ENCODE measurements at places on chromosomes 12 and 14.

- DNase-seq = no peak
These were observed 105.4 kb downstream of the FUT8 start for GRCh38 chr14:65517635-65518542.

GRCh38 chr12:58176296-58176869 is 235.0 kb downstream of the ATP23 start:
- DNase-seq = no peak

DNA sequence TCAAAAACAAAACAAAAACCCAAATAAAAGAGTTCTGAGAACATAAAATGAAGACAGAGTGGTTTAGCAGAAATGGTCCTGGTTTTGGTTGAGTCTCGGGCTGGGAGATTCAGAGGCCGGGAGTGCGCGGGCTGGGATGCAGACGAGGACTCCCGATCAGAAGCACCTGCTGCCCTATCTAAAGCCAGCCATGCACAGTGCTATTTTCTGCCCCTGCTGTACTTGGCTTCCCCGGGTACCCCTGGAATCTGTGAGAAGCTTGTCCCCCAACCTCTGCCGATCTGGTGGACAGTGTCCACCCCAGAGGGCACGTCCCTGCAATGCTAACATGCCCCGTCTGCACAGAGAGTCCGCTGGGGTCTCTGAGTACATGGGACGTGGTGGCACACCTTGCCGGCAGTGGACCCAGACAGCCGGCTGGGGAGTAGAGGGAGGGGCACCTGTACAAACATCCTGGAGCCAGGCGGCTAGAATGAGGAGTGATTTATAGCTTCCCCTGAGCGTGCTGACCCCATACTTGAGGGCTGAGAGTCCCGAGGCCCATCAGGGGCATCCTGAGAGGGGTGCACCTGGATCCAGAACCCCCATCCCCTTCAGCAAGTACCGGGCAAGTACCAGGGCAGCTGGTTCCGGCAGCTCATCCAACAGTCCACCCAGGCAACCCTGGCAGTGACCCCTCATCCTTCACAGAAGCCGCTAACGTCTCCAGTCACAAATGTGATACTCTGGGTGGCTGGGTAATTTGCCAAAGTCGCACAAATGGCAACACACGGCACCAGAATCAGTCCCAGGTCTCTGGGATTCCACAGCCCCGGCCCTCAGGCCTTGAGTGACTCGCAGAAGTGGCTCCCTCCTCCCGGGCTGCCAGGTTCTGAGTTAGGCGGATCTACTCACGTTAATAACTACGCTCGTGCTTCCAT is 37.1 kb downstream of the CHGA start:
- DNase-seq = no peak

DNA sequence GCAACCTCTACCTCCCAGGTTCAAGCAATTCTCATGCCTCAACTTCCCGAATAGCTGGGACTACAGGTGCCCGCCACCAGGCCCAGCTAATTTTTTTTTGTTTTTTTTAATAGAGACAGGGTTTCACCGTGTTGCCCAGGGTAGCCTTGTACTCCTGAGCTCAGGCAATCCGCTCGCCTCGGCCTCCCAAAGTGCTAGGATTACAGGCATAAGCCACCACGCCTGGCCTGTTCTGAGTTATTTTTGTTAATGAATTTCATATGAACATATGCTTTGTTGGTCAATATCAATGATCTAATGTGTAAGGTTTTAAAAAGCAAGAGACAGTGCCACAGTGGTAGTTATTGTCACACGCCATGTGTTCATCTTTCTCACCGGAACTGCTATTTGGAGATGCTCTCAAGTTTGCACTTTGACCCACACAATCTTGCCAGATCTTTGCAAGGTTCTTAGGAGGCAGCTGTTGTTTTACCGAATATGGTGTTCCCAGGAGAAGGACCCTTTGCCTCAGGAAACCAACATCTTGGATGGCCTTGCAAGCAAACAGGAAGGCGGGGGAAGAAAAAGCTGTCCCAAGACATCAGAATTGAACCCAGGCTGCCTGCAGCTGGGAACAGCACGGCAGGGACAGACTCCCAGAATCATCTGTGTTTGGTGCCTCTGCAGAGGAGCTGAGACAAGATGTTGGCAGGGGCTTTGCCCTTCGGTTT is 30.0 kb downstream of the GALNT16 start:
- no peak for DNase-seq

- DNase-seq = no peak
These were observed 6.8 kb upstream of the LHX5 start for GRCh38 chr12:113478351-113479011.

DNA sequence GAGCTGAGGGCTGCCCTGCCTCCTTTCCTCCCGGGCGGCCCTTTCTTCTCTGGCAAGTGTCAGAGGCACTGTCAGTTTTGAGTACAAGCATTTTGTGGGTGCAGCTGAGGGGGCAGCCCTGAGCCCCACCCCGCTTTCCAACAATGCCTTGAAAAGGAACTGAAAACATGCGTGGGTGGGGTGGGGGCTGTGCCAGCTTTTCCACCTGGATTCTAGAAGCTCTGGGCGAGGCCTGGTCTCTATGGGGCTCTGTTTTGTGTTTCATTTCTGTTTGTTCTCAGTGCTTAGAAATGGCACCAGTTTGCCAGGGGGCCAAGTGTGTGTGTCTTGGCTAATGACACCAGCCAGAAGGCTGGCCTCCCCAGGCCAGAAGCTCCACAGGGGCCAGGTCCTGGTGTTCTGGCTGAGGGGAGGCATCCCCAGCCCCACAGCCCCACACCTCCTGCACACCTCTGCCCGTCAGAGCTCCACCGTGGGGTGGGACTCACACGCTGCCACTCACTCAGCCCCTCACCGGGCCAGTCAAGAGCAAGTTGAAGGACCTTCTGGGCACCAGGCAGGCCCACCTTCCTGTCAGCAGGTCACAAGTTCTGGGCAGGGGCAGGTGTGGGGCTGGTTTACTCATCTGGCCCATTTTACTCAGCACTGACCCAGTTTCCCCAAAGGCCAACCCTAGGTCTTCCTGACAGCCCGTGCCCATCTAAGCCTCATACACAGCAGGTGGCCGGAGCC is 155.1 kb downstream of the CALM1 start:
- DNase-seq = no peak

GRCh38 chr12:119446459-119446858 is 111.9 kb downstream of the CCDC60 start:
- DNase-seq = no peak

GRCh38 chr14:24258548-24259265 is 4.3 kb downstream of the TGM1 start:
- DNase-seq = no peak

DNA sequence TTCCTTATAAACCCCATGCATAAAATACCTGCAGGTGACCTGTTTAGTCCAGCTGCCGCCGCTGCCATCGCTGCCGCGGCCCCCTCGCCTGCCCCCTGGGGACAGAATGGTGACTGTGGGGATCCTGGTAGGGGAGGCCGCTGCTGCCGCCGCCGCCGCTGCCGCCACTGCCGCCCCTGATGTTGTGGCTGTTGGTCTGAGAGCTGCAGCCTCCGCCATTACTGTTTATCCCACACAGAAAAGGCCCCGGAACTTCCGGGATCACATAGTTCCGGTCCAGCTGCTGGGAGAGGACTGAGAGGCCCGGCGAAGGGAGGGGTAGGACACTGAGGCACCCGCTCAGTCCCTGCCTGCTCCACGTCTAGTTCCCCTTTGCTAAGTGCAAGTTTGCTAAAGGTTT is 244.9 kb downstream of the C12orf50 start:
- no peak for DNase-seq

Data from hematopoietic multipotent progenitor cell (in vitro differentiated cells).